ENCODE measurements at places on chromosomes 3 and 15.

GRCh38 chr3:1232276-1232675, 139.5 kb downstream of the CNTN6 start:
- DNase-seq: no peak

- no peak for DNase-seq
Measured at GRCh38 chr3:34650131-34650530, 851.7 kb downstream of the PDCD6IP start.

DNA sequence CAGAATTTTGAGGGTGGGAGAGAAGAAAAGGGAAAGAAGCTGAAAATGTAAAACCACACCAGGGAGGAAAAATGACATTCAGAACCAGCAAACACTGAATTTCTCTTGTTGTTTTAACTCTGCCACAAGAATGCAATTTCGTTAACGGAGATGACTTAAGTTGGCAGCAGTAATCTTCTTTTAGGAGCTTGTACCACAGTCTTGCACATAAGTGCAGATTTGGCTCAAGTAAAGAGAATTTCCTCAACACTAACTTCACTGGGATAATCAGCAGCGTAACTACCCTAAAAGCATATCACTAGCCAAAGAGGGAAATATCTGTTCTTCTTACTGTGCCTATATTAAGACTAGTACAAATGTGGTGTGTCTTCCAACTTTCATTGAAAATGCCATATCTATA, 15.5 kb downstream of the GREM1 start:
- DNase-seq: no peak

DNA sequence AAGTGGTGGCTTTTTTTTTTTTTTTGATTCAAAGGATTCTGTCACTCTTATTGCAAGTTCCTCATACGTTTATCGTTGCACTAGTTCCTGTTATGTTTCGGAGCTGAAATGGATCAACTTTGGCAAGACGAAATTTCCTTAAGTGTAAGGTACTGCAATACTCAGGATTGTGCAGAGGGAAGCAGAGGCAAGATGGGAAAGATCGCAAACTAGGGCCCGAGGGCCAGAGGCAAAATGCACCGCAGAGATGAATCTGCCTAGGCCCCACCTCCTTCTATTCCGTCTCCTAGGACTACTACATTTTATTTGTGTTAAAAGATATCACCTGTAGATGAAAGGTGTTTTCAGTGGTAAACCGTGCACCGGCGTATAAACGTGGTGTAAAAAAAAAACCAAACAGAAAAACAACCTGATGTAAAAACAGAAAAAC, 331 bp downstream of the RNU6-1 start:
- DNase-seq: peak; percentile 78

DNA sequence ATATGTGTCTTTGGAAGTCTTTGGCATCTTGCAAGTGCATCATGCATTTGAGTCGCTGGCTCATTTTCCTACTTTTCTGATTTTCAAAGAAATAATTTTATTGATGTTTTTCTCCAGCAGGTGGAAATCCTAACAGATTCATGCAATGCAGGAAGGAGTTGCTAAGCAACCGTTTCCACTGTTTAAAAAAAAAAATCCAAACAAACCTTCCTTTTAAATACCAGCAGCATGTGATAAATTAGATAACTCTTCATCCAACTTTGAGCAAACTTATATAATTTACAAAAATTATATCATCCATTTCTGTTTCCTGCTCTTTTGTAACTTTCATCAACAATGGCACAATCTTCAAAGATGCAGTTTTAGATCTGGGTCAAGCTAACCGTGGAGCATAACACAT, 364.1 kb downstream of the MFSD1 start:
- no peak for DNase-seq

GRCh38 chr3:183244981-183245476, 8.0 kb upstream of the B3GNT5 start:
- no peak for DNase-seq

- DNase-seq: peak; percentile 52
Measured at GRCh38 chr15:76139368-76140073, 79.7 kb downstream of the TMEM266 start.

DNA sequence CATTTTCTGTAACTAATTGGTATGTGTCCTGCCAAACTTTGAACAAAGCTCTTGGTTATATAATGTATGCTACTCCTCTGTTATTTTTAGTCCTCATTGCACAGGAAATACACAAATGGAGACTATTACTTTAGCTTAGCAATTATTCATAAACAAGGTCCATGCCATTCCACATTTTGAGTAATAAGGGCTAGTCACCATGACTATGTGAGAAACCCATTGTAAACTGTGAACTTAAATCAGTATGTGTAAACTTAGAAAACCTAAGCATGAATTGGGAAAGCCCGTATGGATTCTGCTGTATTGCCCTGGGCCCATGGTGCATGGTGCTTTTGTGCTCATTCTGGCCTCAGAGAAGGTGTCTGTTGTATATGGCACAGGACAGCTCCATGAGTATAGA, 100.3 kb downstream of the HCN4 start:
- no peak for DNase-seq

DNA sequence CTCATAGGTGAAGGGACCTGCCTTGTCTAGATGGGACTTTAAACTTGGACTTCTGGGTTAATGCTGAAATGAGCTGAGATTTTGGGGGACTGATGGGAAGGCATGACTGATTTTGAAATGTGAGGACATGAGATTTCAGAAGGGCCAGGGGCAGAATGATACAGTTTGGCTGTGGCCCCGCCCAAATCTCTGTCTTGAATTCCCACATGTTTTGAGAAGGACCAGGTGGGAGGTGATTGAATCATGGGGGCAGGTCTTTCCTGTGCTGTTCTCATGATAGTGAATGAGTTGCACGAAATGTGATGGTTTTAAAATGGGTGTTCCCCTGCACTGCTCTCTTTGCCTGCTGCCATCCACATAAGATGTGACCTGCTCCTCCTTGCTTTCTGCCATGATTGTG, 42.8 kb downstream of the ILDR1 start:
- DNase-seq: no peak

DNA sequence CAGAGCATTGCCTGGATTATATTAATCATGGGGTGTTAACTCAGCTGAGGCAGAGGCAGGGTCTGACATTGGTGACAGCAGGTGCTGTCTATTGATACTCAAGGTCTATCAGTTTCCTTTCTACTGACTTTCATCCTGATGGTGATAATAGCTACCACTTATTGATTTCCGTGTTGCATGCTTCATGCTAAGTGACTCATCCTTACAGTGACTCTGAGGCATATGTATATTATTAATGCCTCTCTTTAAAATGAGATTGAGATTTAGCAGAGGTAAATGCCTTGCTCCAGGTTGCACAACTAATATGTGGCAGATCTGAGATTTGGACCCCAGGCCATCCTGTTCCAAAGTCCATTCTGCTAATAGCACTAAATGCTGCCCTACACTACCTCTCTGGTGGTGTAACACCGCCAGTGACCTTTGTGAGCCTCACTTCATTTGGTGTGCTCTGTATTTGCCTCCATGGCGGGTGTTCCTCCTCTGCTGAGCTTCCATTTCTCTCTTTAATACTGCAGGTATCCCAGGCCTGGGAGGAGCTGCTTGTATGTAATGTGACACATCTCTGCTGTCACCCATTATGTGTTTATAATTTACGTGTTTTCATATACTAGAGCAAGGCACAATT, 50.4 kb downstream of the GPR171 start:
- DNase-seq: no peak

DNA sequence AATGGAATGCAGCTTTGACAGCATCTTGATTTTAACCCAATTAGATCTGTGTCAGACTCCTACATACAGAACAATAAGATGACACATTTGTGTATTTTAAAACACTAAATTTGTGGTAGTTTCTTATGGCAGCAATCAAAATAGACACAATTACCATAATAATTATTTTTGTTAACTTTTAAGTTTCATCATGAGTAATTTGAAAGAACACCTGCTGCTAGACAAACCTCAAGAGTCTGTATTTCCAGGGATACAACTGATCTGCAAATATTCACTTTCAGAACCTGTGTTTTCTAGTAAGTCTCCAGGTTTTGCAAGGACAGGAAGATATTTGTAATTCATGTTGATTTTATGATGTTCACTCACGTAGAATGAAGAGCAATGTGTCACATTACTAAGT, 736.8 kb downstream of the DIPK2A start:
- no peak for DNase-seq

Data from SW480 (cell line).